Kidney glomerular epithelial cell (primary cell): ENCODE measurements at places on chromosomes 3 and 15.
A peak's percentile ranks its signal among the peaks of the same experiment; 100 is the strongest.

- no peak for DNase-seq
Observed at GRCh38 chr3:12980596-12981290, 92.5 kb downstream of the IQSEC1 start.

GRCh38 chr3:153259956-153260355 lies 97.9 kb downstream of the RAP2B start:
- no peak for DNase-seq

- DNase-seq, result no peak
Observed at GRCh38 chr3:94896994-94897393, 834.1 kb downstream of the NSUN3 start.

GRCh38 chr3:169404520-169404890 lies 259.0 kb downstream of the MECOM start:
- DNase-seq, result no peak

- no peak for DNase-seq
Observed at GRCh38 chr15:55124616-55125015, 72.1 kb downstream of the RSL24D1 start.

DNA sequence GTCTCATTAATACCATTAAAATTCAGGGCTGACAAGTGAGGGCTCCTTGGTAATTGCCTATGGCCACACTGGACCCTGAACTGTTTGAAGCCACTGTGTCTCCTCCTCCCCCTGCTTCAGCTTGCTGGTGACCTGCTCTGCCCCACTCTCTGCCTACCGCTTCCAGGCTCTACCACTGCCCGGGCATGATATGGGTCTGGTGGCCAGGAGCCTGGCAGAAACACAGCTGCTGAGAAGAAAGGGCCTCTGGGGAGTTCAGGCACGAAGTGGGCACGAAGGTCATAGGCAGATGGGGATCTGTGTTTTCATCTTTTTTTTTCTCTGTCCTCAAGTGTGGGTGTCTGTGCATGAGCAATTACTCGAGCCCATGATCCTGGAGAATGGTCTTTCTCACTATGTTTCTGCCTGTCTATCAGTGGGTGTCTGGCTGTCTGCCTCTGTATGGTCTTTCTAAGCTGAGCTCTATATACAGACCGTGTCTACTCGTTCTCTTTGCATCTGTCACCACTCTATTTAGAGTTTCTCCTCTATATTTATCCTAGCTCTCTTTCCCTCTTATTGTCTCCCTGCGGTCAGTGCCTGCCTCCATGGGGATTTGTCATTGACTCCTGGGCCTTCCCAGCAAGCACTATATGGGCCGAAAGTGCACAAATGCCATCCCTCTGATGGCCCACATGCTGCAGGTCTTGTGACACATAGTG lies 42.1 kb upstream of the EPHB1 start:
- no peak for DNase-seq

DNA sequence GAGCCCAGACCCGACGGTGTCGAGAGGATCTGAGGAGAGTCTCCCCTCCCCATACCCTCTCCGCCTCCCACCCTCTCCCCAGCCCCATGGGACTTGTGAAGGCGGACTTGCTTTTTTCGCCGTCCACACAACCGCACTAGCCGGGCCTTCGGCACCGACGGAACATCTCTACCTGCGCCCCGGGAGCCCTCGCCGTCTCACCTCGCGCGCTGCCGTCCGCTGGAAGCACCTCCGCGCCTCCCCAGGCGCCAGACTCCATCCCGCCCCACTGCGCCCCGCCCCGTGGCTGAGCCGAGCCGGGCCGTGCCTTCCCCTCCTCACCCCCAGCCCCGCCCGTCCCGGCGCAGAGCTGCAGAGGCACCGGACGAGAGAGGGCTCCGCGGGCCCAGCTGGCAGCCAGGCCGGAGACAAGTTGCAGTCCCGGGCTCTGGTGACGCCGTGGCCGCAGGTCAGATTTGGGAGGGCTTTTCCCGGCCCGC lies at the start of the genes DUOX1 and DUOXA1:
Gene DUOX1, plus strand, starts transcription at position 344 of the 479 bp plus-strand sequence. CDS start 1,973 bp downstream, outside the sequence.
Gene DUOXA1, minus strand, starts transcription at position 229 of the 479 bp plus-strand sequence. CDS start 6,865 bp downstream, outside the sequence.
- no peak for DNase-seq

GRCh38 chr15:47718497-47719437 lies 1.5 kb downstream of the SEMA6D start:
- DNase-seq, result peak; percentile 28

DNA sequence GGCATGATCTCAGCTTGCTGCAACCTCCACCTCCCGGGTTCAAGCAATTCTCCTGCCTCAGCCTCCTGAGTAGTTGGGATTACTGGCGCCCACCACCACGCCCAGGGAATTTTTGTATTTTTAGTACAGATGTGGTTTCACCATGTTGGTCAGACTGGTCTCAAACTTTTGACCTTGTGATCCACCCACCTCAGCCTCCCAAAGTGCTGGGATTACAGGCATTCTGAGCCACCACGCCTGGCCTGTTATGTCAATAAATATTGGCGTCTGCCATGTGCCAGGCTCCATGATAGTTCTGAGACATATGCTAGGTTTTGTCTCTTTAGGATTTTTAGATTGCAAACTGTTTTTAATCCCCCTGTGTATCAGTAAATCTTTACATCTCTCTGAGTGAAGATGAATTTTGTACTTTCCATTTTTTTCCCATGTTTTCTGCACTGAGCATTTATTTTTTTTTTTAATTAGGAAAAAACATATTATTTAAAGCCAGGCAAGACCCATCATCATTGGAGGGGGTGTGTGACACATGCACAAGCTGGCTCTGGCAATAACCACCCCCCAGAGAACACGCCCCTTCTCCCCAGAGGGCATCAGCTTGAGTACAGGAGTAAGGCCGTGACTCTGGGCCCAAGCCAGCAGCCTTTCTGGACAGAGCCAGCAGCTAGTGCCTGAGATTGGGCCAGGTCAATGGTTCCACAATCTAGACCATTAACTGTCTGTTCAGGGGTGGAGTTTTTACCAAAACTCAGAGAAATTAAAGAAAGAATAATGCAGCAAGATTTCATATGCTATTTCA lies 51.0 kb upstream of the ATP1B3 start:
- no peak for DNase-seq

DNA sequence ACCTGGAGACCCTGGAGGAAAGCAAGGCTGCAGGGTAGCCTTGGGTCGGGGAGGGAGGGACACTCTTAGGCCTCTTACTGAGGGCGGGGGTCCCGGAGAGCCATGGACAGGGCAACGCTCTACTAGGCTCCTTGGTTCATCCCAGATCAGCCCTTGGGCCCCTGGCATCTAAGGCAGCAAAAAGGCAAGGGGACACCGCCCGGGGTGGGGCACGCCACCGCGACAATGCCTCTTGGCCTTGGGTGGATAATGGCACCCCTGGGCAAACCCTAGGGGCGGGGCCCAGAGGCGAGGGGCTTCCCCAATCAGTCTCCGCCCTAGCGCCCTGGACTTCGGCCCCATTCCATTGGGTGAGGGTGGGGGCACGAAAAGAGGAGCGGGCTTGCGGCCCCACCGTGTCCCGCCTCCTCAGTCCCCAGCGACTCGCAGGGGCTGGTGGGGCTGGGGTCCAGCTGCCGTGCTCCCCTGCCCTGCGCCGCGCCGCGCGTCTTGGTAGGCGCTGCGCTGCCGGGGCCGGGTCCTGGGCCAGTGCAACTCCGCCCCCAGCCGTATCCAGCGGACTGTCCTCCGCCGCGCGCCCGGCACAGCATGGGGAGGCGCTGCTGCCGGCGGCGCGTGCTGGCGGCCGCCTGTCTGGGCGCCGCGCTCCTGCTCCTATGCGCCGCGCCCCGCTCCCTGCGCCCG lies at the start of gene CHST13:
Gene CHST13, plus strand, starts transcription at position 411 of the 684 bp plus-strand sequence. Its CDS starts 178 bp downstream, at position 589.
- no peak for DNase-seq

DNA sequence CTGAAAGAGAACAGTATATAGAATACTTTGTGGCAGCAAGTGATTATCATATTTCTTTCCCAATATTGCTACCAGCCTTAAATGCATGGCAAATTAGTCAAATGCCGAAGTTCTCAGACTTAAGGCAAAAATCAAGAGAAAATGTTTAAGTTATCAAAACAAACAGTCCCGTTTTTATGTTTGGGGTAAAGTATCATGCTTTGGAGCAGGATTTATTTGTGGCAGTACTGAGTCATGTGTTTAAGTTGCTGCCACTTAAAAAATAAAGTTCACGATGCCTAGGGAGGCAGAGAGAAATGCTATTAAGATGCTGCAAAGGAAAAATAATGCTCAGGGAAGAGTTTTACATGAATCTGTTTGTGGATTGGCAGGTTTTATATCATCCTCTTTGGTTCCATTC lies 417.4 kb upstream of the MDFIC2 start:
- DNase-seq, result no peak
